Naive thymus-derived CD8-positive, alpha-beta T cell (primary cell): ENCODE measurements at places on chromosomes 5 and 9.

DNA sequence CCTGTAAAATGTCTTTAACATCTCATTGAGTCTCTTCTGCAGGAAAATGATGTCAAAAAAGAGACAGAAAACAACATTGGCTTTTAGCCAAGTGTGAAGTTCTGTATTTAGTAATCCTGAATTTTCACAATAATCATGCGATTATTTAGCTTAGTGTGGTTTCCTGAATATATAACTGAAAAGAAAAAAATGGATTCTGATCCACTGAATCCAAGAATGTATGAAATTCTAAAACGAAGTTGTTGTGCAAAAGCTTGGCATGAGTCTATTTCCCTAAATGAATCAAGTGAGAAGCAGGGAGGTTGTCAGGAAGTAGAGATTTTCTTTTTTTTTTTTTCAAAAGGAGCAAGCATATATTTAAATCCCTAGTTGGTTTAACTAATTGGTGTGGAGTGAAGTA lies 145.9 kb upstream of the CDH6 start:
- DNase-seq, result no peak

- no peak for DNase-seq
These were observed 46.5 kb upstream of the GDNF start for GRCh38 chr5:37886242-37886905.

- DNase-seq, result no peak
These were observed 52.3 kb upstream of the EGFL7 start for GRCh38 chr9:136610426-136610825.

DNA sequence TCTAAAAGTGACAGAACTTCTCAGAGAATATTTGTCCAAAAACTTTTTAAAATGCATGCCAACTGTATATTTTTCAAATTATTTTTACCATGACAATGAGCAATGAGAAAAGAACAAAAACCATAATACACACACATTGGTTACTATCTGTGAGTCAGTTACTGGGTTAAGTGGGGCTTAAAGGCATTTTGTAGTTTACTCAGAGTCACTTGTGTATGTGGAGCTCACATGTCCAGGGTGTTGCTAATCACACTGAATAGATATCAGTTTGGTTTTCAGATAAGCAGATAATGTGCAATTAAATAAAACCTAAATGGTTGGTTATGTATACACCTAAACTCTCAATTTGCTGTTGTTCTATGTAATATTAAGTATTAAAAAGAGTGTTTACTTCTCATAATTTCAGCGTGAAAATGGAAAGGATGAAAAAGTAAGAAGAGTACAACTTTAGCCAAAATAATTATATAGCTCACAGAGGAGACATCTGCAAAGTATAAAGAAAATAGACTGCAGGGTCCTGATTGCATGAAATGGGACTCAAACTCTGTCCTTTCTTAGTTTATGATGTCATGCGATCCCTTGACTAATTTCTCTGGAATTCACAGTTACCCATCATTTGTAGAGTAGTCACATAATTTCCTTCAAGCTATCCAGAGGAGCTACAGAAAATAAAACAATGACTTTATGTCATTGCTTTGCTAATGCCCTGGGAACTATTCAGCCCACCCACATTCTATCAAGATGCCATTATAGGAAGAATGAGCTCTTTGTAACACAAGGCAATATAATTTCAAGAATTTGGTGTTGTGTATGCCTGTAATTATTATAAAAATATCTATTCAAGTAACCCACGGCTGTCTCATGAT lies 388.0 kb upstream of the ZNF608 start:
- DNase-seq, result no peak

GRCh38 chr5:149062371-149063016 lies 368 bp downstream of the SH3TC2 start:
- DNase-seq, result no peak

GRCh38 chr5:2805080-2805479 lies 53.6 kb upstream of the IRX2 start:
- no peak for DNase-seq
